Stimulated activated CD4-positive, alpha-beta T cell treated with anti-CD3 and anti-CD28 coated beads, TNF-alpha, amount 100 ng/mL, for 48 hours (primary cell): ENCODE measurements at places on chromosomes 16 and 17.

- DNase-seq, result no peak
Measured at GRCh38 chr16:84085773-84086172, 31.0 kb downstream of the MBTPS1 start.

- DNase-seq, result no peak
Measured at GRCh38 chr17:7944326-7944725, 12.3 kb downstream of the CNTROB start.

DNA sequence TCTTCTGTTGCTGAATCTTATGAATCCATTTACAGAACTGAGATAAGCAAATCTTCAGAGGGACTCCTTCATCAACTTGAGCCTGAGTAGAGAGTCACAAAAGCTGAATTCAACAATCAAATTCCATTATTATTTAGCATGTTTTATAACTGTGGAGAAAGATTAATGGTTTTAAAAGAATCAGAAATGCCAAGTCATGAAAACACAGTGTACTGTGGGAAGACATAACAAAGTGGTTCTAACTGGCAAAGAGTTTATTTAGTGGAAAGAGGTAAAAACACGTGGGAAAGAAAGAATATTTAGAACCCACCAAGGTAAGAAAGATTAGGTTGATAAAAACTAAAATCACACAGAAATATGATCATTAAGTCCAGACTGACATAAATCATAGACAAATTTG, 5.0 kb downstream of the ERI2 start:
- no peak for DNase-seq

DNA sequence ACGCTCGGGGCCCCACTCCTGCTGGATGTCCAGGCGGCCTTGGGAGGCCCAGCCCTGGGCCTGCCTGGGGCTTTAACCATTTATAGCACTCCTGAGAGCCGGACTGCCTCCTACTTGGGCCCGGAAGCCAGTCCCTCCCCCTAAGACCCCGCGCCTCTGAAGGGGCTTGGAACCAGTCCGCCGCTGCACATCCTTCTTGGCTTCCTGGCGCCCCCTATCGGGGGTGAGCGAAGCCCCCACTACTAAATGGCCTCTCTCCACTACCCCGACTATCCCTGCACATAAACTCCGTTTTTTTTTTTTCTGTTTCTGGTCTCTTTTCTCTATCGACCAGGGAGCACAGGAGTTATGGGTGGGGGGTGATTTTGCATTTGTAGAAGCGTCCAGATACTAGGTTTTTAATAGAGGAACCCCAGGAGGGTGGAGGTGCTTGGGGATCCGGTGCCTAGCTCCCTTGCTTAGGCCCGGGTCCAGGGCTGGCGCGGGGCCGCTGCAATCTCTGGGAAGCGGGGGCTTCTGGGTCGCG, 633 bp upstream of the NOL3 start:
- DNase-seq, result no peak

DNA sequence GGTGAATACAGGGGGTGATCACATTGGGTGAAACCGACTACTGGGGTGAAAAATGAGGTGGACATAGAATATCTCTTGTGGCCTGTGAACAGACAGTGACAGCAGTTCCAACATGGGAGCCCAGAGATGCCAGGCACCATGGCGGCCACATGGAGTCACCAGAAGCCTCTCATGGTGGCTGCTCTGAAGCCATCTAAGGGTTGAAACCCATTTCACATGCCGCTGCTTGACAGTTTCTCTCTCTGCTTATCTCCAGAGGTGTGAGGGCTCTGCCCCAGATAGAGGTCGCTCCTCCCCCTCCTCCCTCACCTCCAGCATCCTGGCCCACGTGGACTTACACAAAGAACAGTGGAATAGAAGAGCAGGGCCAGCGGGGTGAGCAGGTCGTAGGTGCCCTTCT, 37.9 kb upstream of the PIK3R6 start:
- no peak for DNase-seq

DNA sequence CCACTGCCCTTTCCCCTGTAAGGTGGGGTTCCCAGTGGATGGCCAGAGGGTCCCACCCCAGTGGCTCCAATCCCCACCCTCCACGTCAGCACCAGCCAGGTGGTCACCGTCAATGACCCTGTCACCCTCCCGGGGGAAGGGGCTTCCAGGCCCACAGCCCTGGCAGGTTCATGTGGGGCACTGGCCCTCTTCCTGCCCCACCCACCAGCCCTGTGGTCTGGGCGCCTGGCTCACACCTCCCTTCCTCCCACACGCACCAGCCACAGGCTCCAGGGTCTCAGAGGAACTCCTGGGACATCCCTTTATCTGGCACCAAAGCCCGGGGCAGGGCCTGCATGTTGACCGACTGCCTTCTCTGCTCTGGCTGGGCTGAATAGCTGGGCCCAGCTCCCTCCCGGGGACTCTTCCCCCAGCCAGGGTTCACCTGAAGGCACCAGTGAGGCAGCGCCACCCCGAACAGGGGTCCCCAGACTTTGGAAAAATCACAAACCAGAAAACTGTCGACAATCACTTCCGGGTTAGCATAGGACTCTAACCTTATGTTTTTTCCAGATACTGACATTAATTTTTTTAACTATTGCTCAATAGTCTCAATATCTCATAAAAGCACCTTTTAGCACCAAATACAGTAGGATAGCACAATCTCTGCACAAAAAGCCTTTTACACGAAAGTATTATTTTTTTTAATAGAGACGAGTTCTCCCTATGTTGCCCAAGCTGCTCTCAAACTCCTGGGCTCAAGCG, 21.9 kb upstream of the ZC3H18 start:
- DNase-seq, result no peak

- DNase-seq, result no peak
Measured at GRCh38 chr16:48323783-48324775, 61.1 kb downstream of the SIAH1 start.

- DNase-seq, result no peak
Measured at GRCh38 chr17:76107509-76107908, 3.9 kb upstream of the EXOC7 start.

- DNase-seq, result no peak
Measured at GRCh38 chr16:3825940-3826339, 54.6 kb downstream of the CREBBP start.

- no peak for DNase-seq
Measured at GRCh38 chr16:87457709-87458423, 35.0 kb downstream of the ZCCHC14 start.
